ENCODE measurements at places on chromosomes 6 and 20.
A peak's percentile ranks its signal among the peaks of the same experiment; 100 is the strongest.

- peak; percentile 17 for DNase-seq
These were observed 16.7 kb downstream of the PLAGL2 start for GRCh38 chr20:32190616-32191415.

DNA sequence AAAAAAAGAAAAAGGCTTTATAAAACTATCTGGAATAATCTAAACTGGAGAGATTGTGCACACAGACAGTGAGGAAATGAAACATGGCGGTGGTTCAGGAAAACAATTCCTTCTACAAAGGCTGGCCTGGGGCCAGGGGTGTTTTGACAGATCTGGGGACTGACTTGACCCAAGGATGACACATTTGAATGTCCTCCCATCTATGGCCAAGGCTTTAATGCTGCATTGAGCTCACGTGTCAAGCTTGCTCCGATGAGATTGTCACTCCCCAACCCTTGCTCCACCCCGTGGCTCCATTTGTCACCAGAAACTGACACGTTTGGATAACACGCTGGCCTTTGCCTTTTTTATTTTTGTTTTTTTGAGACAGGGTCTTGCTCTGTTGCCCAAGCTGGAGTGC, 156.1 kb downstream of the ZFP64 start:
- DNase-seq = no peak

DNA sequence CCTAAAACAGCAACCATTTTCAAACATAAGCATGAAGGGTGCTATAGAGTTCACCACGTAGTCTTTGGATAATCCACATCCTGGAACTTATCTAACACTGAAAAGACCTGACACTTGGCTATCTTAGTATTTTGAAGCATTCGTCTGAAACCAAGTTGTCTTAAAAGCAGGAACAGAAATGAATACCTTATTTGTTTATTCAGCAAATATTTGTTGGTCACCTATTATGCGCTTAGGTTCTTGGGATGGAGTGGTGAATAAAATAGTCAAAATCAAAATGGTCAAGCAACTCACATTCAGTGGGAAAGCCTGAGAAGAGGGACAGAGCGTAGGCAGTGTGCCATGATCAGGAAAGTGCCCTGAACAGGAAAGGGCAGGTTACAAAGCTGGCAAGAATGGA, 188.4 kb upstream of the COL21A1 start:
- no peak for DNase-seq

DNA sequence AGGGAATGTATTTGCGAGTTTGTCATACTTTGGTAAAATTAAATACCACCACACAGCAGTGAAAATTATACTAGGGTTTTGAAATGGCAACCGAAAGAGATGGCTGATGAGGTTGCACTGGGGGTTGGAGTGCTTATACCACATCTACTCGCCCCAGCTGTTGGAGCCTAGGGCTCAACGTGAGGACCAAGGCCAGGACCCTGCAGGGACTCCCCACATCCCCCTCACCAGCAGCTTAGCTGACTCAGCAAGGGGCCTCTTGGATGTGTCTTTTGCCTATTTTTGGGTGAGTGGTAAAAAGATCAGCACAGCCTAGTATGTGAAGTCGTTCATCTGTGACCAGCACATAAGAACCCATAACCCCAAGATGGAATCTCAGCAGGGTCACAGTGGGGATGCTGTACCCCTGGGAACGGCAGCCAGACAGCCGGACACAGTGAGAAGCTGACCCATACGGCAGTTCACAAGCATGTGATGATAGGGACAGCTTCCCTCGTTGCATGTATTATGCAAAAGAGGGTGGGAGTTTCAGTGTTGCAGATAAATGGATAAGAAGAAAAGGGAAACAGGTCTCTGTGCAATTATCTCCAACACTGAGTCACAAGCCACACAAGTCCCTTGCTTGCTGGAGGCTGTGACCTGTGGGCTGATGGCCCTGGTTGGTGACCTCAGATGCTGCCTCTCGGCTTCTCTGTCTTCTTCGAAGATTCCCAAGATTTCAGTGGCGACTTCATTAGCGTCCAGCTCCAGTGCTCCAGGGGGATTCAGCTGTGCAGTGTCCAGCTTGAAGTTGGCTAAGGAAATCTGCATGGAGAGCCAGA, 20.9 kb upstream of the SPO11 start:
- DNase-seq = no peak

- DNase-seq = no peak
These were observed 123.3 kb upstream of the B3GAT2 start for GRCh38 chr6:71080133-71080532.

DNA sequence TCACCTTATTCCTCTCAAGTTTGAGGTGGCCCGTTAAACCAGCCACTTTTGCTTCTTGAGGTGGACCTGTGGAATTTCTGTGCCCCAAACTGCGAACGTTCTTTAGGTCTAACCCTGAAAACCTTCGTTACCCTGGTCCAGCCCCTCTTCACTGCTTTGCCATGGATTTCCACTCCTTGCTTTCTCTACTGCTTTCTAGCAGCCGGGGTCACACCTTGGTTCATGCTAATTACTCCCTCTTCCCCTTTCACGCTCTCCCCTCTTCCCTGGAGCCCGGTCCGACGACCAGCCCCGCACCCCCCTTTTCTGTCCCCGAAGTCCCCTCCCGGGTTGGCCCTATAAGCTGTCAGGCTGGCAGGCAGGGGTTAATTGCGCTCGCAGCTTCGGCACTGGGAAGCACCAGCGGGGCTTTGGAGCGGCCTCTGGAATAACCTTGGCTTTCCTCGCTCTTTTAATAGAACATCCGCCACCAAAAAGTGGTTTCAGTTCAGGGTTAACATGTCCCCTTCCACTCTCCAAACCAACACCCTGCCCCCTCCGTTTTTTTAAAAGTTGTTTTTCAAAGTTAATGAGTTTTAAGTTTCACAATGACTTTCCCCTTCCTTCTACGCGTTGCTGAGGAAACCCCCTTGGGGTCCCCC, 1.4 kb upstream of the HIVEP1 start:
- peak; percentile 79 for DNase-seq

DNA sequence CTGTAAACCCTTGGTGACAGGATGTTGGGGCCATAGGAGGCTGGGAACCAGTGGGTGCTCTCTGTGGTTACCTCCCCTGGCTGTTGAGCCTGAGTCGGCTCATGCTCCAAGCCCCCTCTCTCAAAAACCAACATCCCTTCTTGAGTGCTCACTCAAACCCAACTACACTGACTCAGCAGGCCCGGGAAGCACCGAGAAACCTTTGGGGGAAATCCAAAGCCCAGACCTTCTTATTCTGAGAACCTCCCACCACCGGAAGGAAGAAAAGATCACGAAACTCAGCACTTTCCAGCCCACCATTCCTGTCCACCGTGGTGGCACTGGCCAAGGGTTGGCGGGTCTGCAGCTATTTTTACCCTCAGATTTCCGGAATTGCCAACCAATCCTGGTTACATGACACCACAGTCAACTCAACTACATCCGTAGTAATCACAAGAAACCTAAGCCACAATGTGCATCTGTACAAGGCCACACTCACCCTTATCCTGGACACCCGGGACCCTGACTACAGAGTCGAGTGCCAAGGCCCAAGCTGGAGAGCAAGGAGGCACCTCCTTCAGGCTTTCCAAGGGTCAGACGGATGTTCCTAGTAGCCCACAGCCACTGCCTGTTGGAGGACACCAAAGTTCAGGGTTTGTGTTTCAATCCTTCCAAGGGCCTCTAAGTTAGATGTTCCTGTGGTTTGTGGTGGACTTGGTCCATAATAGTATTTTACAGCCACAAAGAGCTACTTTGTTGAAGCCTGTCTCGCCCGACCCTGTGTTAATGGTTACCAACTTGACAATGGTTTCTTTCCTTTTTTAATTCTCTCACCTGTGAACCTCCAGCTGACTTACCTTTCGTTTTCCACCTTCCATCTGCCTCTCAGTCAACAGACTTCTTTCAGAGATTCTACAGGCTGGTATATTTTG, 317.0 kb downstream of the CDC5L start:
- no peak for DNase-seq

DNA sequence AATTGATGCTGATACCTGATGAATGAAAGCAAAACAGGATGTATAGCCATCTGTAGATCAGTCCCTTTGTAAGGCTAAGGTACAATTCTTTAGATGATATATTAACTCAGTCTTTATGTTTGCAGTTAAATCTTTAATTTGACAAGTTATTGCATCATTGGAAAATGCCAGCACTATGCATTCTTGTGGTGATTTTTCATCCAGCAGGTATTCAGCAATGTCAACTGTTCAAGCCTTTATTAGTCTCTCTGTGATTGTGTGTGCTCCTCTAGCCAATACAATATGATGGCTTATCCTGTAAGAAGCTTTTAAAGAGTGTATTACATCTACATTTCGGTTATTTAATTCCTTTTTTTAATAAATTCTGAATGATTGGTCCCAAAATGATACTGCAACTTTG, 34.3 kb downstream of the HLA-DMB start:
- peak; percentile 65 for DNase-seq

DNA sequence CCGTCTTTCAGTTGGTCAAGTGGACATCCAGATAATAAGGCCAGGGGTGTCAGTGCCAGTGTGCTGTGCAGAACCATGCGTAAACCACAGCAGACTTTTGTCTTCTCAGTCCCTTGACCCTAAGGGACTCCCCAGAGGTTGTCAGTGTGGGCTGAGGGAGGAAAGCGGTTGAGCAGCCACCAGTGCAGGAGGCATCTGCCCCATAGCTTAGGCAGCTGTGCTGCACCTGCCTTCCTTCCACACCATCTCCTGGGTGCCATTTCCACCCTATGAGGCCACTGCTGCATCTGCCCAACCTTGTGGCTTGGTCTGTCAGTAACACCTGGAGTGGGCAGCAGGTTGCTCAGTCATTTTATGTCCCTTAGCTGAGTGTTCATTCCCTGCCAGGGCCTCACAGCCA, 26.0 kb downstream of the PRPF6 start:
- no peak for DNase-seq

GRCh38 chr6:139547122-139547776, 172.8 kb upstream of the CITED2 start:
- peak; percentile 43 for DNase-seq

DNA sequence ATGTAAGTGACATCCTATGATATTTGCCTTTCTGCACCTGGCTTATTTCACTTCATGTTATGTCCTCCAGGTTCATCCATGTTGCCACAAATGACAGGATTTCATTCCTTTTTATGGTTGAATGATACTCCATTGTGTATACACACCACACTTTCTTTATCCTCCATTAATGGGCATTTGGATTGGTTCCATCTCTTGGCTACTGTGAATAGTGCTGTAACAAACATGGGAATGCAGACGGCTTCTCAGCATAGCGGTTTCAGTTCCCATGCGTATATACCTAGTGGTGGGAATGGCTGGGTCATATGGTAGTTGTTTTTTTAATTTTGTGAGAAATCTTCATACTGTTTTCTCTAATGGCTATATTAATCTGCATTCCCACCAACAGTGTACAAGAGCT, 14.8 kb downstream of the MTHFD1L start:
- DNase-seq = no peak

DNA sequence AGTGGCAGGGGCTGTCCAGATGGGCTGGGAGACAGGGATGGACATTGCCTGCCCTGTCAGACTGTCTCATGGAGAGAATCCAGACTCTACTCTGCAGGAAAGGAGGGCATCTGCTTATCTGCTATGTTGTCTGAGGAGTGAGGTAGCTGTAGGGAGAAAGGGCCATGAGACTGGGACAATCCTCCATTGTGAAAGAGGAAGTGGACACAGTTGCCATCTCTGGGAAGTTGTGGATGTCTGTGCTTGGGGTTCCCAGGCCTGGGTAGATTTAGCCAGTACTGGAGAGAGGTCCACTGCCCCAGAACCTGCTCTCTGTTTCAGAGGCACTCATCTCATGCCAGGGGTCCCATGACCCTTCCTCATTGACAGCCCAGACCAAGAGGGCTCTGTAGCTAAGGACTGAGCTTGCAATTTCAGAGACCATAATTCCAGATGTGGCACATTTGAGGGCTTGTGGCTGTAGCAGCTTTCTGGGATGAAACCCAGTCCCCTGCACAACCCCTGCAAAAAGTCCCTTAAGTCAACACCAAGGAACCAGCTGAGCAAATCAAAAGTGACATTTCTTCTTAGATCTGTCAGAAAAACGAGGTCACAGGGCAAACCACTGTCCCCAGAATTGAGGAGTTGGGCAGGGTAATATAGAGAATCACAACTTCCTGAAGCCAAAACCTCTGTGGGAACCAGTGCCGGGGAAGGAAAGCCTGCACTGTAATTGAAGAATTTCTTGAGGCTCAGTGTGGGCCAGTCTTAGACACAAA, 4.1 kb upstream of the SIRPG start:
- no peak for DNase-seq

DNA sequence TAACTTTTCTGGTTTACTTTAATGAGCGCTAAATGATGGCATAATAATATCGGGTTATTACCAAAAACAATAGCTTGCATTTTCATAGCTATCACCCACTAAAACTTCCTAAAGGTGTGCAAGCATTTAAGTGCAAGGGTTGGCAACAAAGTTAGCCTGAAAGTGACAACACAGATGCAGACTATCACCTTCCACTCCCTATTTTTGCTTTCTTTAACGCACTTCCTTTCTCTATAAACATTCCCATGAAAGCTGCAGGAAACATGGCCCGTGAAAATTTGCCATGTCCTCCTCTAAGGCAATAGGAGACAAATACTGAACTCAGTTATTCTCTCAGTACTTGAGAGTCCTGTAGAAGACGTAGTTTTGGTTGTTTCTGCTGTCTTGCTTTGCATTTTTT, 2.7 kb downstream of the MYCT1 start:
- DNase-seq = no peak

GRCh38 chr20:61903575-61904340, 161.9 kb downstream of the TAF4 start:
- DNase-seq = no peak

- no peak for DNase-seq
These were observed 117.5 kb downstream of the FAM120B start for GRCh38 chr6:170423814-170424603.

GRCh38 chr6:501891-502601, 110.5 kb downstream of the IRF4 start:
- no peak for DNase-seq

GRCh38 chr20:64156136-64156885, 7.9 kb upstream of the MYT1 start:
- no peak for DNase-seq

- DNase-seq = no peak
These were observed at the start of gene TULP4 for GRCh38 chr6:158312165-158312564. TSS of gene TULP4 (plus strand) at chr6:158312465. CDS start at chr6:158314017, 1,552 bp downstream.

DNA sequence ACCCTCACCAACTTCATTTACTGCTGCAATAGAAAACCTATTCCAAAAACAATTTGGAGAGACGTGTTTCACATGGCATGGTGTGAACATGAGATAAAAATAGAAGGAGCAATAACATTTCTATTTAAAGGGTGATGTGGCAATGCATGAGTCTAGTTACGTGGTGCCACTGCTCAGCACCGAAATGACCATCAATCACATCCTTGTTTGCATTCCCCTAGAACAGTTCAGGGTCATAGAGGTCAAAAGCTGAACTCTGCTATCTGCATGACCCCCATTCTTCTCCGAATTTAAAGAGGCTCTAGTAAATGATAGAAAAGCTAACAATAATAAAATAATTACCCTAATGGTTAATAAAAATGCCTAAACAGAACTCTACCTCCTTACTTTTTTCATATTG, 29.5 kb downstream of the ROS1 start:
- peak; percentile 4 for DNase-seq

Measured in GM23248 (cell line).